ENCODE measurements at places on chromosomes 5 and 9. TPM values are rescaled to one million over a fixed set of nuclear protein-coding genes. Genes with fewer than 3 reads are reported as not detected.

The NUTM2F gene
- not detected for total RNA-seq

The NPR3 gene
- total RNA-seq: 45.4 TPM

The PCDHB16 gene
- 4.9 TPM for total RNA-seq

The SOX30 gene
- total RNA-seq: not detected

The BSPRY gene
- not detected for total RNA-seq

The PROB1 gene
- 0.22 TPM for total RNA-seq

The CER1 gene
- total RNA-seq: not detected

The CCNJL gene
- 0.17 TPM for total RNA-seq

The XPA gene
- 18.7 TPM for total RNA-seq

The ANGPTL2 gene
- 81.2 TPM for total RNA-seq

The GGTA1 gene
- total RNA-seq: 20.9 TPM

The CTXN3 gene
- total RNA-seq: not detected

The C9orf50 gene
- total RNA-seq: not detected

The RNF183 gene
- total RNA-seq: not detected

The CCNI2 gene
- not detected for total RNA-seq

The SPACA9 gene
- 4.2 TPM for total RNA-seq

The FAM81B gene
- not detected for total RNA-seq

The GMCL2 gene
- total RNA-seq: not detected

The ZFAND5 gene
- total RNA-seq: 1,221 TPM

The DAPK1 gene
- 63.2 TPM for total RNA-seq

The CCNB1 gene
- 6.8 TPM for total RNA-seq

The GRIN1 gene
- total RNA-seq: not detected

The CBY3 gene
- not detected for total RNA-seq

The PCDHGB1 gene
- 2.3 TPM for total RNA-seq

The CA9 gene
- not detected for total RNA-seq

The CYLC2 gene
- not detected for total RNA-seq
